Fibroblast of gingiva (primary cell): ENCODE measurements at places on chromosomes 5 and 9.

DNA sequence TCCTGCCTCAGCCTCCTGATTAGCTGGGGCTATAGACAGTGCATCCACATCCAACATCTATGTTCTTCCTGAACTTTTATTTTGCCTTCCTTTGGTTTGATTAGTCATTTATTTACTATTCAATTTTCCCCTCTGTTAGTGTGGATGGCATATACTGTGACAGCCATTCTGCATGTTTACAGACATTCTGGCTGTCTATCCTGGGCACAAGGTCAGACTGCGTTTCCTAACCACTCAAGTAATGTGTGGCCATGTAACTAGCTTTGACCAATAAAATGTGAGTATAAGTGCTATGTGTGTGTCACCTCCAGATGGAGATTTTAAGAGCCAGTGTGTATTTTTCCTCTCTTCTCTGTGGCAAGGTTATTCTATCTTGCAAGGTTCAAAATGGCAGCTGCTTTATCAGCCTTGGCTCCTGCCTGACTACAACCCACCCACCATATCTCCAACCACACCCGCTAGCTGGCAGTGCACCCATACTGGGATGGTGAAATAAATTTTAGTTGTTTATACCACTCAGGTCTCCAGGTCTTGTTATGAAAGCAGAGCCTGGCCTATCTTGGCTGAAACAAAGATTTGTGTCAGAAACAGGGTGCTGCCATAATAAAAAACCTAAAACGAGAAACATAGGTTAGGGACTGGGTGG lies 32.2 kb downstream of the PDE6A start:
- DNase-seq: no peak

DNA sequence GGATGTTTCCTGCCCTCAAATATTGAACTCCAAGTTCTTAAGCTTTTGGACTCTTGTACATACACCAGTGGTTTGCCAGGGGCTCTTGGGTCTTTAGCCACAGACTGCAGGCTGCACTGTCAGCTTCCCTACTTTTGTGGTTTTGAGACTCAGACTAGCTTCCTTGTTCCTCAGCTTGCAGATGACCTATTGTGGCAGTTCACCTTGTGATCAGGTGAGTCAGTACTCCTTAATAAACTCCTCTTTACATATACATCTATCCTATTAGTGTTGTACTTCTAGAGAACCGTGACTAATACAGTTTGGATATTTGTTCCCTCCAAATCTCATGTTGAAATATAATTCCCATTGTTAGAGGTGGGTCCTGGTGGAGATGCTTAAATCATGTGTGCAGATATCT lies 681.9 kb upstream of the ARRDC3 start:
- no peak for DNase-seq

GRCh38 chr9:117528225-117528624 lies 113.4 kb upstream of the ASTN2 start:
- no peak for DNase-seq

DNA sequence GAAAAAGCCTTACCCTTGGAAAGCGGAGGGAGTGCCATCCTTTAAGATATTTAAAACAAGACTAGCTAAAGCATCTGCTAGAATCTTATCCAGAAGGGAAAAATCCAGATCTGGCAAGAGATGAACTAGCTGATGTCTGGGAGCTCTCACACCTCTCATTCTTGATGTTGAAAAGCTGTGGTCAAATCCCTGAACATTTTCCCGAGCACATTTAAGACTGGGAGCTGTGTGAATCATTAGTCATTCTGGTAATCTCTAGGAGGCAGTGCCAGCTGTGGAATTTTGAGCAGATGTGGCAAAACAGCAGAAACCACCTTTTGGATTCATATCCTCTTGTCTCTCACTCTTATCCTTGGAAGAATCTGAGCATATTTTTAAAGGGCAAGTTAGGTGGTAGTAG lies 218.0 kb downstream of the MAN2A1 start:
- DNase-seq: peak; percentile 61

- no peak for DNase-seq
Observed at GRCh38 chr9:121950441-121950840, 142.7 kb downstream of the TTLL11 start.

GRCh38 chr5:169696621-169697510 lies 59.8 kb downstream of the DOCK2 start:
- peak; percentile 81 for DNase-seq

DNA sequence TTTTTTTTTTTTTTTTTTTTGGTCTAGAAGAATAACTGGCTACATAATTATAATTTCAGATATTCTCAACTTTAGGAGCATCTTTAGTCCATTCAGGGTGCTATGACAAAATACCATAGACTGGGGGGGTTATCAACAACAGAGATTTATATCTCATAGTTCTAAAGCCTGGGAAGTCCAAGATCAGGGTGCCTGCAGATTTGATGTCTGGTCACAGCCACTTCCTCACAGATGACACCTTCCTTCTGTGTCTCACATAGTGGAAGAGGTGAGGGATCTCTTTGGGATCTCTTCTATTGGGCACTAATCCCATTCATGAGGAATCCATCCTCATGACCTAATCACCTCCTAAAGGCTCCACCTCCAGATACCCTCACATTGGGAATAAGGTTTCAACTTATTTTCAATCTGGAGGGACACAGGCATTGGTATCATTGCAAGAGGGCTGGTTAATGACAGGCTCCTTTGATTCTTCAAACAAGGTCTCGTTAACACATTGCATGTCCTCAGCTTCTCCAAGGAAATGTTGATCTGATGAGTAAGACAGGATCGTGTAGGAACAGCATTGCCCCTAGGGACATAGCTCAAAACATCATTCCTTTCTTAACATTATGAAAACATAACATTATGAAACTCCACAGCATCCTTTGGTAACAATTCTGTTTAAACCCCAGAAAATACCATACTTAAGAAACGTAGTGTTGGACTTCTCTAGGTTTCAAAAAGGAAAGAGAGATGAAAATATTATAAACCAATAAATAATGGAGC lies 372.4 kb downstream of the SEMA5A start:
- DNase-seq: peak; percentile 97

GRCh38 chr9:92385001-92385400 lies 19.4 kb downstream of the OGN start:
- DNase-seq: no peak

GRCh38 chr5:15248731-15249130 lies 251.2 kb upstream of the FBXL7 start:
- DNase-seq: no peak

- DNase-seq: no peak
Observed at GRCh38 chr5:52560366-52560765, 227.3 kb upstream of the ITGA1 start.

DNA sequence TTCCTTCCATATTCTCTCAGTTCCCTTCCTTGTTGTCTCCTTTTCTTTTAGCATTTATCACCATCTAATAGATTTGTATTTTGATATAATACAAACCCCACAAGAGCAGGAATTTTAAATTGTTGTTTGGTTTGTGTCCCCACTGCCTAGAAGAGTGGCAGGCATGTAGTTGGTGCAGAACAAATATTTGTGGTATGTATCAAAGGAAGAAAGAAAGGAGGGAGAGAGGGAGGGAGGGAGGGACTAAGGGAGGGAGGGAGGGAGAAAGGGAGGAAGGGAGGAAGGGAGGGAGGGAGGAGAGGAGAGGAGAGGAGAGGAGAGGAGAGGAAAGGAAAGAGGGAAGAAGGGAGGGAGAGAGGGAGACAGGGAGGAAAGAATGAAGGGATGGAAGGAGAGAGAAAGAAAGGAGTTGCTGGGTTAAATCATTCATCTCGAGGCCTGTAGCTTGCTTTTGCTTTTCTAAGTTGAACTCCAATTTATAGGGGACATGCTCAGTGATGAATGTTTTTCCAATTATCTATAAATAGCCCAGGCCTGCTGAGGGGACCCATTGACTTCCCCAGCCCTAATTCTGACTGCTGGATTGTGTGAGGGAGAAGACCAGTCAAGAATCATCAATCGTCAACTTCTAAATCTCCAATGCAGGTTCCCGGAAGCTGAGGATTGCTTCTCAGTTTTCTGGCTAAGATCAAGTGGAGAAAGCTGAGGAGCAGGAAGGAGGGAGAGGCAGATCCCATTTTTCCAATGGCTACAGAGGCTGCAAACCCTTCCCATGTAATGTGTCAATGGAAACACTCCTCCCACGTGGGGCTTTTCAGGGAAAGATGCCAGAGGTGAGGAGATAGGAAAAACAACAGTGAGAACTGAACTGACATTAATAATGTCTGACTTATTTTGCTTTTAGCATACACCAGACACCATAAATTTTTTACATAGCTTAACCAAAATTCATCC lies 320.7 kb downstream of the ASTN2 start:
- no peak for DNase-seq

DNA sequence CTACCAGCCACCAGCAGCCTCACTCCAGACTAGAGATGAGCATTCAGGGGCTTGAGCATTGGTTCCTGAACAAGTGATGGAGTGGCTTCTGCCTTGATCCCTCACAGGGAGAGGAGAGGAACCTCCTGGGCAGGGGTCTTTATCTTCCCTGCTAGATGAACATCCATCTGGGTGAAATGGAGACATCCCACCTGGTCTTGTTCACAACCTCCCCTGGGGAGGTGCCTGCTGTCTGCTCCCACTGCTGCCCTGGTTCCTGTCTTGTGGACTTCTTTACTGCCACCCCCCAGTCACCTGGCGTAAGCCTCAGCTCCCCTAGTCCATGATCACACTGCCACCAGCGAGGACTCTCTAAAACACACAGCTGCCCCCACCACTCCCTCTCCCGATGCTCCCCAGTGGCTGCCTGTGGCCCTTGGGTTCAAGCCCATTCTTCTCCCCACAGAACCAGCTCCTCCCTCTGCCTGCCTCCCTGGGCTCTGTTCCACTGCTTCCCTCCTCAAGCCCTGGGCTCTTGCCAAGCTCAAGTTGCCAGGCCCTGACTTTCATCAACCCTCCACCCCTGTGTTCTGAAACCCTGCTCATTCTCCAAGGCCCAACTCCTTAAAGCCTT lies 51.5 kb downstream of the COL15A1 start:
- DNase-seq: peak; percentile 21

DNA sequence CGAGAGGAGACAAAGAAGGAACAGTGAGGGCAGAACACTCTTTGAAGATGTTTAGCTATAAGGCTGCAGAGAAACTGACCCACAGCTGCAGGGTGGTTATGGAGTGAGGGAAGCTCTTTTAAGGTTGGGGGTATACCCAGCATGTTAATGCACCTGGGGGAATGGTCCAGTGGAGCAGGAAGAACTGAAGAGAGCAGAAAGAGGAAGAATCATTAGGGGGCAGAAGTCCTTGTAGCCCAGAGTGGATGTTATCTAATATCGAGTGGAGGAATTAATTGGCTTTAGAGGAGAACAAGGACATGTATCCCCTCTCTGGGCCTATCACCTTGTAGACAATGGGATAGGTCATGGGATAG lies 7.7 kb downstream of the IL4 start:
- DNase-seq: no peak

- DNase-seq: no peak
Observed at GRCh38 chr9:7935681-7936080, 136.1 kb upstream of the DMAC1 start.

- DNase-seq: no peak
Observed at GRCh38 chr5:24162343-24162742, 482.4 kb downstream of the CDH10 start.

- DNase-seq: no peak
Observed at GRCh38 chr9:20295555-20295954, 326.7 kb downstream of the MLLT3 start.

DNA sequence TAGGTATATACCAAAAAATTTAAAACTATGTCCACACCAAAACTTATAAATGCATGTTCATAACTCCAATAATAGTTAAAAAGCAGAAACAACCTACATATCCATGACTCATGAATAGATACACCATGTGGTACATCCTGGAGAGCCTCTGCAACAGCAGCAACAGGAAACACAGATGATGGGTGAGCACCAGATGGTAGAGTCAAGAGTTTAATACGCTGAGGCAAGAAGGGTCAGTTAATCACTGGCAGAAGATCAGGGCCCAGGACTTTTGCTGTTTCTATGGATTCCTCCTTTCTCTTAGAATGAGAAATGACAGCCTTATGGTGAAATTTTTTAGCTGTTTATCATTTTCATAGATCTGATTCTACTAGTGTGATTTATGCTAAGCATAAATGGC lies 351.8 kb upstream of the ADAMTSL1 start:
- no peak for DNase-seq

DNA sequence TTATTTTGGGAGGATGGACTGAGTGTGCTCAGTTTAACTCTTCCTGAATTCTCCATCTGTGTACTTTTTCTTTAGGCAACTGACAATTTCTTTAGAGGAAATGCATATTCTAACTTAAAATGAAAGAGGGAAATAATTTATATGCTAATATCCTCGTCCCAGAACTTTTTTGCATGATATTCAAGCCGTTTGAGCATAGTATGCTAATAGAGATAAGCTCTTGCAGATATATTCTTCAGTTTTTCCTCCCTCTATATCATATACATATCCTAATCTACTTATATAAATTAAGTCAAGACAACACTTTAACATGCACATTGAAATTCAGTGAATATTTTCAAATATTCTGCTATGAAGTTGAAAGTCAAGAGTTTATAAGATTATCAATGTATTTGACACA lies 84.7 kb downstream of the YTHDC2 start:
- DNase-seq: no peak
